ENCODE measurements at places on chromosomes 11 and 22.
A peak's percentile ranks its signal among the peaks of the same experiment; 100 is the strongest.

DNA sequence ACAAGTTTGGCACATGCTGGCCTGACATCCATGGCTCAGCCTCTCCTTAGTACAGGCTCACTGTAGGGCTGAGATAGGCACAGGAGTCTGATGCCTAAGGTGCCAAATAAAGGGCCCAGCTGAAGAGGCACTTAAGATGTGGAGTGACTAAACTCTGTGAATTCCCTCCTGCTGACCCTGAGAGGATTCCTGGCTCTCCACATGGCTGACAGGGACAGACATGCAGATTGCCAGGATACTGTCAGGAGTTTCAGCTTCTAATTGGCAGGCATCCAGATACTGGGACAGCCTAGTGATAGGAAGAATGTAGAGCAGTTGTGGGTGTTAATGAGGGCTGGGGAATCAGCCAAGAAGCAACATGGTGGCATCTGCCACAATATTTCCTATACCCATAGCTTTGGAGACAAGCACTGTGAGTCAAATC is 558.7 kb downstream of the INSC start:
- DNase-seq, result no peak

DNA sequence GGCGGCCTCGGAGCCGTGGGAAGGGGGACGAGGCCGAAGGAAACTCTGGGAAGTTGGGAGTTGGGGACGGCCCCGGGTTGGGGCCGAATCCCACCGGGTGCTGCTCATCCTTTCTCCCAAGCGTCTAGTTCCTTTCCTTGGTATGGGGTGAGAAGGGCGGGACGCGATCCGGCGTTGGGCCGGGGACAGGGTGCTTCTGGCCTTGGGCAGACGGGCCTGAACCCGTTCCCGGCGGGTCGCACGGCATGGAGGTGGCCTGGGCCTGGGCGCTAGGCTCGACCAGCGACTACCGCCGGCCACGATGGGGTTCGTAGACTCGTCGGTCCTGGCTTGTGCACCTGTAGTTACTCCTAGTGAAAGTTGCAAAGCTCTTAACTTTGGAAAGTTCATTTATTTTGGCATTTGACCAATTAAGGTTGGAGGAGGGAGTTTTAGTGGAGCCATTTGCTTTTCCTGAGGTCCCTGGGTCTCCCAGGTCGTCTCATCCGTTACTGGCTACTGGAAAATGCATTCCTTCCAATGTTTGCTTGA is 1.0 kb downstream of the SYT9 start:
- DNase-seq, result no peak

GRCh38 chr11:102489186-102490145 is 36.9 kb upstream of the TMEM123 start:
- no peak for DNase-seq

GRCh38 chr11:46489656-46490560 is 98.3 kb upstream of the CHRM4 start:
- peak; percentile 12 for DNase-seq

DNA sequence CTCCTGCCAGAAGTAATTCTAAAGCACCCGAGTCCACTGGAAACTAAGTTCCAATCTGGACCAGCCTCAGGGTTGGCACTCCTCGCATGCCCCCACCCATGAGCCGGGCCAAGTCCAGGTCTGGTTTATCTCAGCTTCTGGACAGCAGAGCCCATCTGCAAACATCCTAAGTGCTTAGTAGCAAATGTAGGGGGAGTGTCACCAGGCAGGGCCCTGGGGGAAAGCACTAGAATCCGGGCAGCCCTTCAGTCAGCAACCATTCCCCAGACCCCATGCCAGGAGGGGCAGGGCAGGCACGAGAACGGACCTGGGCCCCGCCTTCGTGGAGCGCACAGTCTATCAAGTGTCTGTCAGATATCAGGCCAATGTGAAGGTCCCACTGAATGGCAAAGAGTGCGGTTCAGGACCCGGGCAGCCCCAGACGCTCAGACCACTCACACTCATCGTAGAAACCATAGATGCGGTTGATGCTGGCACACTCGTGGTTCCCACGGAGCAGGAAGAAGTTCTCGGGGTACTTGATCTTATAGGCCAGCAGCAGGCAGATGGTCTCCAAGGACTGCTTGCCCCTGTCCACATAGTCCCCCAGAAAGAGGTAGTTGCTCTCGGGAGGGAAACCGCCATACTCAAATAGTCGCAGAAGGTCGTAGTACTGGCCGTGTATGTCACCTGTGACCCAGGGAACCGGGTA is 1.3 kb downstream of the PPP1CA start:
- DNase-seq, result no peak

- DNase-seq, result no peak
Measured at GRCh38 chr22:45638834-45639746, 32.5 kb upstream of the ATXN10 start.

DNA sequence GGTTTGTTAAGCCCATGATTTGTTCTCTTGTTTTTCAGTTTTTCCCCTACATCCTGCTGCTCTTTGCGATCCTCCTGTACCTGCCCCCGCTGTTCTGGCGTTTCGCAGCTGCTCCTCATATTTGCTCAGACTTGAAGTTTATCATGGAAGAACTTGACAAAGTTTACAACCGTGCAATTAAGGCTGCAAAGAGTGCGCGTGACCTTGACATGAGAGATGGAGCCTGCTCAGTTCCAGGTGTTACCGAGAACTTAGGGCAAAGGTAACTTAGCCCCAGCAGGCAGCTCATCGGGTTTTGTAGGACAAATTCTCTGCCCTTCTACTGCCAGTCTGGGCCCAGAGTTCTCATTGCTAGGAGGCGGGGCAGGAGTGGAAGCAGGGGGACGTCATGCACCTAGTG is 49.7 kb downstream of the PANX1 start:
- DNase-seq, result no peak

DNA sequence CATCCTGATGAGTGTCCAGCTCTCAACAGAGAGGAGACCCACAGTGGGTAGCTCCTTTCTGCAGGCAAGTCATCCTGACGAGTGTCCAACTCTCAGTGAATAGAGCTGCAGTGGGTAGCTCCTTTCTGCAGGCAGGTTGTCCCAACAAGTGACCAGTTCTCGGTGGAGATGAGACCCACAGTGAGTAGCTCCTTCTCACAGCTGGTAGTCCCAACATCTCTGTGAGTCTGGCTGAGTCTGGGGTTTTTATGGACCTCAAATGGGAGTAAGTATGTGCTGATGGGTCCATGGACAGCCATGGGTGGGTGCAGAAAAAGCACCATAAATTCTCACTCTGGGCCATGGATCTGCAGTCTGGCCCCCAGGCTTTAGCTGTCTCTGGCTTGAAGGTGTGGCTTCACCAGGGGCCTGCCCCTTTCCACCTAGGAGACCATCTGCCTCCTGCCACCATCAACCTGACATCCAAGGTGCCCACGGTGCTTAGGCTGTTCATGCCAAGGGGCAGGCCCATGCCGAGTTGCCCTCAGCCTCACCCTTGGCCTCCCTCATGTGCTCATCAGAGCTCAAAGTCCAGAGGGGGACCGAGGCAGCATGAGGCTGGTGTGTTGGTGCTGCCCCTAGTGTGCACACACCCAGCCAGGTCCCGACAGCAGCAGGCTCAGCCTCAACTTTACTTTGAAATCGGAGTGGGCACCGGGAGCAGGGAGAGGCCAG is 15.3 kb downstream of the NPAT start:
- no peak for DNase-seq

- DNase-seq, result no peak
Measured at GRCh38 chr11:73228268-73229134, 10.4 kb downstream of the P2RY2 start.

GRCh38 chr11:57474017-57474802 is 13.9 kb downstream of the RTN4RL2 start:
- no peak for DNase-seq

- DNase-seq, result no peak
Measured at GRCh38 chr11:10603721-10604297, 35.3 kb upstream of the LYVE1 start.

GRCh38 chr11:3962406-3962840 is 107.0 kb downstream of the STIM1 start:
- DNase-seq, result no peak

DNA sequence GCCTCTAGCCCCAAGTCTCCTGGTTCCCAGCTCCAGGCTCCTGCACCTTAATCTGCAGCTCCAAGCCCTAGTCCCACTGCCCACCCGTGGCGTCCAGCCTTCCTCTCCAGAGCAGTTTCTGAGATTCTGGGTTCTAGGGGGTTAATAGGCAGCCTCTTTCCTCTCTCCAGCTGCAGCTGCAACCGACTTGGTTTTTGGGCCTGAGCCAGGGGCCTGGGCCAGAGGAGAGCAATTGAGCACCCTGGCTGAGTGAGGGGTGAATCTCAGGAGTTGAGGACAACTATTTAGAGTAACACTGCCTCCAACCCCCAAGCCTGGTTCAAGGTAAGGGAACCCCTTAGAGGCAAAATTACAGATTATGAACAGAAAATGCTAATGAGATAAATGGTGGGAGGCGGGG is 9.0 kb upstream of the CHRM1 start:
- DNase-seq, result no peak

DNA sequence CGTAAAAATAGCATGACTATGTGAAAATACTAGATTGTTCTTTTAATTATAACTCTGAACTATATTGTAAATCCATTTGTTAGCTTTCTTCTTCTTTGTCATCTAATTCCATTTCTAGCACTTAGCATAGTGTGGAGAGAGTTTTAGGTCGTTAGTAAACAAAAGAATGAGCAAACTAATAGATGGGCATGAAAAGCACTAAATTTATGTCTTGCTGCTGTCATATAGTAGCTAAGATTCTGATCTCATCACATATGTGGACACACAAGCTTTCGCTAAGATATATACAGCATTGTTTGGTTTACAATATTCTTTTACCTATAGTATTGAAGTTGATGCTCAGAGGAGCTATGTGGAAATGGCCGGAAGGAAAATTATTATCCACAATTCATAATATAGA is 370.5 kb downstream of the CNTN5 start:
- DNase-seq, result no peak

DNA sequence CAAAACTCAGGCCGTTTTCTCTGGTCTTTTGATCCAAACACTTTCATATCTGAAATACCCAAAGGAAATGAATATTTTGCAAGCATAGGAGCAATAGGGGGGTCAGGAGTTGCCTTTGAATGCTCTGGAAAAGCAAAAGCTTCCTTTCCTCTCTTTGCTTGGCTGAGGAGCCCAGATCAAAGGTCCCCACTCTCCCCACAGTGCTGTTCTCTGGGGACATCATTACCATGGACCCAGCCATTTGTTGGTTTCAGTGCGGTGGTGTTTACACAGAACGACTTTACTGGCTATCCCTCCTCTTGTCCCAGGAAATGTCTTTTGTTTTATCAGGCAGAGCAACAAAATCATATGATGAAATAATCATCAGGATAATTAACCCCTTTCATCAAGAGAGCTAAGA is 1089.1 kb downstream of the TBC1D22A start:
- DNase-seq, result no peak

DNA sequence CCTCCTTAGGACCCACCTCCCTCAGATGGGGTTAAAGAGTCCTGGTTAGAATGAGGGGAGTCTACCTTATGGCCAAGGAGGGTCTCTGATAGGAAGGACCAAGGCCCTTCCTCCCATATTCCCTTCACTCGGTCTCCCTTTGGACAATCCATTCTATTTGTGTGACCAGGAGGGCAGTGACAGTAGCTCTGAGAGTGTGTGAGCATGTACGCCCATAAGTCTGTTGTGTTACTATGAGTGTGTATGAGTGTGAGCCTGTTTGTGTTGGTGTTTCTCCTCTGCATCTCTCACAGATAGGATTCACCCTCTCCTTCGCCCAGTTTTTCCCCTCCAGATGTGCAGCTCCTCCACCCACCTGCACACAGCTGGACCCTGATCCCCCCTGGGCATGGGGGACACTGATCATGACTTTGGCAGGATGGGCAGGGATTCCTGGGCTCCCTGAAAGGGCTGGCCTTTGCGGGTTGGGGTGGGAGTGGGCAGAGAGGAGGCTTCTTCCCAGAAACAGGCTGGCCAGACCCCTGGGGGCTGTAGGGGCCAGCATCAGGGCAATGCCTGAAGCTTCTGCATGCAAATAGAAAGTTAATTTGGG is 14.5 kb downstream of the PHLDB1 start:
- no peak for DNase-seq

- DNase-seq, result no peak
Measured at GRCh38 chr11:68014157-68014946, 4.2 kb downstream of the ALDH3B1 start.

DNA sequence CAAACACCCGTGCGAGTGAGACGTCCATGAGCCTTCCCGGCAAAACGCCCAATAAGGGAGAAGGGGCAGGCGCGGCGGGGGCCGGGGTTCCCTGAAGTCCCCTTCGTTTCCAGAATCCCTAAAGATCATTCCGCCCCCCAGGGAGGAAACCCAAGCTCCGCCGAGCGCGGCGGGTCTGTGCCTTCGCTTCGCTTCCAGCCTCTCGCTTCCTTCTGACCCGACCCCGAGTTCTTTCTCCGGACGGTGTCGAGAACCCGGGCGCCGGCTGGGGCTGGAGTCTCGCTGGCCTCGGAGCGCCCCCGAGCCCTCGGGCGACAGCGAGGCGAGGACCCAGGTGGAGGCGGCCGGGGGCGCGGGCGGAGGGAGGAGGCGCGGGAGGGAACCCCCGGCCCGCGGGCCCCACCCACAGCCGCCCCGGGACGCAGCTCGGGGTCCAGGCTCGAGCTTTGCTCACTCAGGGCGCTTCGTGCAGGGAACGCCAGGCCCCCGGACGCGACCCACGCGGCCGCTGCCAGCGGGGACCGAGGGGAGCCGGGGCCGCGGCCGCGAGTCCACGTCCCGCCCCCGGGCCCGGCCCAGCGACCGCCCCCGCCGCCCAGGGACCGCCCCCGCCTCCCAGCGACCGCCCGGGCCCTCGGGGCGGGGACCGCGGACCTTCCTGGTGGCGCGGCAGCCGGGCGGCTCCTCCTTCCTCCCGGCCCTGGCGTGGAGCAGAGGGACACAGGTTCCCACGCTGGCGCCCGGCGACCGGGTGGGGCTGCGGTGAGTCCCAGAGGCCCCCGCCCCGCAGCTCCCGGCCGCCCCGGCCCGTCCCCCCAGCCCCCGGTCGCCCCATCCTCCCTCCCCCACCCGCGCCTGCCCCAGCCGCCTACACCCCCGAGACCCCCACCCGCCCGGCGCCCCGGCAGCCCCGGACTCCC is at the start of gene PGGHG:
TSS of gene PGGHG (plus strand) at position 649 of the 920 bp plus-strand sequence. CDS start 691 bp downstream, outside the sequence.
- DNase-seq, result peak; percentile 55

GRCh38 chr11:44725757-44726282 is 942 bp upstream of the TSPAN18 start:
- no peak for DNase-seq

- no peak for DNase-seq
Measured at GRCh38 chr11:131412061-131412460, 41.6 kb downstream of the NTM start.

DNA sequence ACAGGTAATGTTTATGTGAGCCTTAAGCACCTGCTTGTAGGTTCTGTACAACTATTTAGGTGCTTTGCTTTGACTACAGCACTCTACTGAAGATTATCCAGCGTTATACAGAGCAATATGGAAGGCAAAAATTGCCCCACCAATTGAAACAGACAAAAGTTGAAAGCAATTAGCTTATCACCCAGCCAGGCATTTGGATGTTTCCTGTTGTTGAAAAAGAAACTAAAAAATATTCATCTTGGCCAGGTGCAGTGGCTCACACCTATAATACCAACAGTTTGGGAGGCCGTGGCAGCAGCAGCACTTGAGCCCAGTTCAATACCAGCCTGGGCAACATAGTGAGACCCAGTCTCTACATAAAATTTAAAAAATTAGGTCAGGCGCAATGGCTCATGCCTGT is 18.5 kb downstream of the ATL3 start:
- no peak for DNase-seq

GRCh38 chr11:123373754-123374621 is 56.1 kb upstream of the GRAMD1B start:
- DNase-seq, result no peak

GRCh38 chr11:1297011-1297575 is 12.3 kb downstream of the TOLLIP start:
- no peak for DNase-seq

GRCh38 chr11:82960779-82961143 is 59.2 kb downstream of the DDIAS start:
- no peak for DNase-seq

- no peak for DNase-seq
Measured at GRCh38 chr11:75286826-75287465, 46.4 kb downstream of the TPBGL start.

Data from naive B cell (primary cell).